ENCODE measurements at places on chromosomes 11 and 22.

- DNase-seq = no peak
Observed at GRCh38 chr11:102306048-102306597, 11.2 kb upstream of the BIRC3 start.

DNA sequence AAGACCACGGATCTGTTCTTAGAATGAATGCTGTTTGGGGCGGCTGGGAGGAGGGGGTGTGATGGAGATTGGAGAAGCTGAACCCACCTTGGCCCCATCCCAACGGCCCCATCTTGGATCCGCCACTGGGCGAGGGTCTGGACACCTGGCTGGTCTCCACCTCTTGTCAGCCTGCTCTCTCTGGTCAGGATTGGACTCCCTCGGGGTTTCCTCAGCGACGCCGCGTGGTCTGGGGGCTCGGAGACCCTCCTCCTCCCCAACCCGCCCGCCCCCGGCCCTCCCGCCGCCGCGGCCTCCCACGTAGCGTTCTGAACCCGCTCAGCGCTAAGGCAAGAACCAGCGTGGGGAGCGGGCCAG lies 4.3 kb upstream of the FLI1 start:
- no peak for DNase-seq

DNA sequence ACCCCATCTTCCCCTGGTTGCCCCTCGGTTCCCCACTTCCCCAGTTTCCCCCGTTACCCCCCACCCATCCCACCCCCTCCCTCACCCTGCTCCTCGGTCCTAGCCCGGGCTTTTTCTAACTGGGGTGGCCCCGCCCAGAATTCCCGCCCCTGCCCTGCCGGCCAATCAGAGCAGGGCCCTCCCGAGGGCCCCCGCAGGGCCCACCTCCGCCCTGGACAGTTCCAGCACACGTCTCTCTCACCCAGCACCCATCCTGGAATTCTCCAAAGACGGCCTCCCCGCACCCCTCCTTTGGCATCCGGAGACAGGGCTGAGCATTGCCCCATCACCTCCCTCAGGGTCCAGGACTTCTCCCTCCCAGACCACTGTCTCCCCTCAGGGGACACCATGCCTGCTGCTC lies at the start of gene H19:
H19 (minus strand) TSS at position 88 of the 400 bp plus-strand sequence.
- DNase-seq = no peak

DNA sequence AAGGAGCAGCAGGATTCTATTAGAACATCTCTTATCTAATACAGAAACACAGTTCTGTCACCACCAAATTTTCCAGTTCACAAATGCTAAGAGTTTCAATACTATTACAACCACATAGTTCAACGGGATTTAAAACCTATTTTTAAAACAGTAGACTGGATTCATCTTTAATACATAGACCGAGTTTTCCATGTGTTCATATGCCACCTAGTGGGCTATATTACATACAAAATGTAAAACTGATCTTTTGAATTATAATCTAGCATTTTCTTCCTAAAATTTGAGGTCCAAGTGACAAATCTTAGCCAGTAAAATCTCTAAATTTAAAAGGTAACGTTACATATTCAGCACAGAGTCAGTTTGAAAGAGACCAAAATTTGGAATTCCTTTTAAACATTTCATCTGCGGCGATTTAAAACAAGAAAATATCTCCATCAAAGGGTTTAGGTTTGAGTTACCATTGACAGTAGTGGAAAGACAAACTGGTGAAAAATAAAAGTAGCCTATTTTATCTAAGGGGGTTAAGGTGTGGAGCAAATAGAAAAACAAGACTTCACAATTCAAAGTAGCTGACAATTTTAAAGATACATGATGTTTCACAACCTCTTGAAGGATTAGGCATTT lies 269.3 kb upstream of the MPPED2 start:
- DNase-seq = no peak

DNA sequence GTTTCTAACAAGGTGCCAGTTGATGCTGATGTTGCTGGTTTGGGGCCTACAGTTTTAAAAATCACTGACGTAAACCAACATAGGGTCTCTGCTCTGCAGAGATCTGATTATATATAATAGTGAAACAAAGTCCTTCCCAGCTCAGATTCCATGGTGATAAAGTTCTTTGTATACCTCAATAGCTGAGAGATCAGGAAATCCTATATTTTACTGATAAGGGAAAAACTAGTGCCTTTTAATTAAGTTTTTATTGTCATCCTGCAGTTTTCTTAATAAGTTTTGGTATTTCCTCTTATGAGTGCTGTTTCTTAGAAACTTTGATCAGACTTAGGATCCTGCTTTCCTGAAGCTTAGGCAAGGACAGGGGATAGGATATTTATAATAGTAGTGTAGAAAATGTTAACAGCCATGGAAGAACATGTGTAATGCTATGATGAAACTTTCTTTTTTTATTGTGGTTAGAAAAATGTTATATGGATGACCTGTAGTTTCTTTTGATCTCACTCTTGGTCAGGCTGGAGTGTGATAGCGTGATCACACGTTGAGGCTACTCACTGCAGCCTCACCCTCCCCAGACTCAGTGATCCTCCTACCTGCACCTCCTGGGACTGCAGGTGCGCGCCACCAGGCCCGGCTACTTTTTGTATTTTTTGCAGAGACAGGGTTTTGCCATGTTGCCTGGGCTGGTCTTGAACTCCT lies 14.1 kb downstream of the CAPRIN1 start:
- DNase-seq = no peak

DNA sequence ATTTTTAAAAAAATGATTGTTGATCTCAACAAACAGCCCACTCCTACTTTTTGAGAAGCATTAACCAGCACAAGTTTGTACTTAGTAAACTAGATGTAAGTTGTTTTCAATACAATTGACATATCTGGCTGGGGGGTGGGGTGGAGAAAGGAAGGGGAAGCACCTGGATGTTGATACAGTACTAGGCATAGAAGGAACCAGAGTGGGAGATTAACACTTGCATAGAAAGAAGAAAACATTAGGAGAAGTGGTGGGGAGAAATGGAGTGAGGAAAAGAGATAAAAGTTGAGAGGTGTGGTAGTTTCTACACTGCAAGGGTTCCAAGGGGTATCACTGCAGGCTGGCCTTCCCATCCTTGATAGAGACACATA lies 10.6 kb upstream of the GAB2 start:
- no peak for DNase-seq

DNA sequence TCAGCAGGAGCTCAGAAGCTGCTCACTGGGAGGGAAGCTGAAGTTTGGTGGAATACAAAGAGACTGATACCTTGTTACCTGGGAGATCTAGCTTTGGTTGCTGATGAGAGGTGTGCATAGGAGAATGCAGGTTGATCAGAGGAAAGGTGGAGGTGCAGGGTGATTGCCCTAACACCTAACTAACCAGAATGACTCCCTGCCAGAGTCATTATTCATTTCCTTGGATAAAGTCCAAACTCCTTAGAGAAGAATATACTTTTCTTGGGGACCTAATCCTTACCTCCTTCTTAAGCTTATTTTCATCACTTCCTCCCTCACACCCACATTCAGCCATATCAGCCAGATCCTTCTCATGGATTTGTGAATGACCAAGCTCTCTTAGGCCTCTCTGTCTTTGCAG lies 814.2 kb upstream of the TENM4 start:
- DNase-seq = no peak

DNA sequence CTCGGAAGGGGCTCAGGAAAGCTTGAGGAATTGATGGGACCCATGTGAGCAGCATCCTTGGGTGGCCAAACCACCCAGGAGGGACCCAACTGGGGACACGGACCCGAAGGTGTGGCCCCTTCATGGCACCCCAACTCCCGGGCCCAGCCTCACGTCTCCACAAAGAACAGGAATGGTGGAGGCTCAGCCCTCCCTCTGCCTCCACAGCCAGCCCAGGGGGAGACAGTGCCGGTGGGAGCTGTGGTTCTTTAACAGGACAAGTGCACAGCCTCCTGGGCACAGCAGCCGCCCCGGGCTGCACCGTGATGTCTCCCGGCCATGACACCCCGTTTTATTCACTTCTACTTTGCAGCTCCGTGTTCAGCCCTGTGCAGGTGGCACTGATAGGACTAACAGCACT lies 587.2 kb downstream of the BRD1 start:
- no peak for DNase-seq

- DNase-seq = no peak
Observed at GRCh38 chr11:9653871-9654270, 10.0 kb upstream of the SWAP70 start.

- DNase-seq = no peak
Observed at GRCh38 chr11:117792241-117792640, 4.8 kb downstream of the DSCAML1 start.

- DNase-seq = no peak
Observed at GRCh38 chr11:106683435-106683834, 334.8 kb downstream of the GUCY1A2 start.

GRCh38 chr11:114258696-114259095 lies 37.5 kb upstream of the NNMT start:
- no peak for DNase-seq

- no peak for DNase-seq
Observed at GRCh38 chr11:96221244-96222070, 121.5 kb downstream of the MAML2 start.

DNA sequence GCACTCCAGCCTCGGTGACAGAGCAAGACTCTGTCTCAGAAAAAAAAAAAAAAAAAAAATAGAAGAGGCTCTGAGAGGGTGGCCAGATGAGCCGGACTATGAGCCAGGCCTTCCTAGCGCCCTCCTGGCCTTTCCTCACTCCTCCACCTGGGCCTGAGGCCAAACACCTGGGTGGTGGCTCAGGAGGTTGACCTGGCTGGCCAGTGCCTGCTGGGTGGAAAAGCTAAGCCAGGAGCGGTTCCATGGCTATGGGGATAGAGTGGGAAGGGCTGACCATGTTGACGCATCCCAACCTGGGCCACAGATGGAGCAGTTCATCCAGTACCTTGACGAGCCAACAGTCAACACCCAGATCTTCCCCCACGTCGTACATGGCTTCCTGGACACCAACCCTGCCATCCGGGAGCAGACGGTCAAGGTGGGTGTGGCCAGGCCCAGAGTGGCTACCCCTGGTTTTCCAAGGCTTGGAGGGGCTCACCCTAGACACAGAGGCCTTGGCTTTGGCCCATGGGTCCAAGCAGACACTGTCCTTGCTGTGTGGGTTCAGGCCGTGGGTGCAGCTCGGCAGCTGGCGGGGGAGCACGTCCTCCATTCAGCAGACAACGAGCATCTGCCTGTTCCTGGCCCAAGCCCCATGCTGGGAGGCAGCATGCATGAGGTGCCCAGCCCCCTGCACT lies 7.6 kb downstream of the SCYL1 start:
- DNase-seq = no peak

GRCh38 chr22:26273011-26273675 lies 103.9 kb downstream of the SEZ6L start:
- DNase-seq = no peak

DNA sequence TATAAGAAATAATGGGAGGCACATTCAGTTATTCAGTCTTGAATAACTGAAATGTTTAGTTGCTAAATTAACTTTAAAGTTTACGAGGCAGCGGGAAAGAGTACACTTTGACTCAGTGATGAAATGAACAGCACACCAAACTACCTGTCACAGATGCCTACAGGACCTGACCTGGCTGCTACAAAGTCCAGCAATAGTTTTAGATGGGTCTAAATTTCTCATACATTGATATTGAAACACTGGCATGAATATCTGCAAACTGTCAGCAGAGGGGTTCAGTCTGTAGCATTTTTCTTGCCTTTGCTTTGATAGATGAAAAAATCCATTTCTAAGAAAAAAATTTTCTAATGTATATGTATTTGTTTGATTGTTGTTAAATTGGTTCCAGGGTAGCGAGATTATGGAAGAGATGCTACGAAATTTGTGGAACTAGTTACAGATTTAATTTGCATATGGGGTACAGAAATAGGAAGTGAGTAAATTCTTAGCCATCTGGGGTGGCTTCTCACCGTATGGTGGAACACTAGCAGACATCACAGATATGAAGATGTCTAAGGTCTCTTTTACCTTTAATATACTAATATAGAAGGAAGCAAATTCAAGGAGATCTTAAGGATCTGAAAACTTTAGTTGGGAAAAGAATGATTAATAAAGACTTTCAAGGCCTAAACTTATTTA lies 20.8 kb upstream of the GAB2 start:
- DNase-seq = no peak

DNA sequence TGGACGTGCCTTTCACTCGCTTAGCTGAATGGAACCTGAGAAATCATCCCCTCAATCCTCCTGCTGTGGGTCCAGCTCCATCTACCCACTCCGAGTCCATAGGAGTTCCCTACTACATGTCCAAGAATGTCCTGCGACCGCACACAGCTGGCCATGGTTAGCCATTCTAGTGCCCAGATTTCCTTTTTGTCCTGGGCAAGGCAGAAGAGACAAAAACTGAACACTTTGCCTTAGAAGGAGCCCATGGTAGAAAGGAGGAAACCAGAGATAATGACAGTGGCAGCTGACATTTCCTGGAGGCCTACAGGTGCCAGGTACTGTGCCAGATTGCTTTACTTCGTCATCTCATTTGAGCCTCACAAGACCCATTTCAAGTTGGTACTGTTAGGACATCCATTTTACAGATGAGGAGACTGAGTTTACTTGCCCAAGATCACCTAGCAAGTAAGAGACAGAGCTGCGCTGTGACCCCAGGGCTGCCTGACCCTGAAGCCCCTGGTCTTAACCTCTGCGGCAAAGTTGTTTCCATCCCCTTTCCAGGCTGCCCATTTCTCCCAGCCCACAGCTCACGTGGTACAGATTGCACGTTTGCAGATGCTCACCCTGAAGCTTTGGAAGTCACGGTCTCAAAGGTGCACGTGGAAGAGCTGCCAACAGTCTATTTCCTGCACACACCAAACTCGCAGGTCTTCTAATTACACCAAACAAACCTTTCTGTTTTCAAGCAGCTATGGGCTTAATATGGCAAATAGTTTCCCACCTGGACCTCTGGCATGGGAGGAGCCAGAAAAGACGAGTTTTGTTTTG lies 112.7 kb downstream of the ZBTB16 start:
- no peak for DNase-seq

DNA sequence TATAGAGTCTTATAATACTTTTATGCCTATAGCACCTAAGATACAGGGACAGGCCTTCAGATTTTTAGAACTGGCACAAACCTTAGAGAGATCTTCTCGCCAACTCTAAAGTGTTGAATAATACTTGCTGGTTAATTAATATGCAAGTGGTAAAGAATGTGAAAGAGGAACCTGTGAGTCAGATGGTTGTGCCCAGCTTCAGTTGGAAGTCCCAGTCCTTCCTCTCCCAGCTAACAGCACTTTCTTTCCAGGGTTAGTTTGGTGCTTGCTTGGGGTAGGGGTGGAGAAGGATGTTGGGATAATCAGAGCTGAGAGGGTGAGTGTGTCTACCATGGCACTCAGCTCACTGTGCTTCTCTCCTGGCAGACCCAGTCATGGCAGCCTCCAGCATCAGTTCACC lies 4.9 kb upstream of the TMEM132A start:
- DNase-seq = no peak

- DNase-seq = no peak
Observed at GRCh38 chr11:19705936-19706335, 6.7 kb upstream of the NAV2 start.

DNA sequence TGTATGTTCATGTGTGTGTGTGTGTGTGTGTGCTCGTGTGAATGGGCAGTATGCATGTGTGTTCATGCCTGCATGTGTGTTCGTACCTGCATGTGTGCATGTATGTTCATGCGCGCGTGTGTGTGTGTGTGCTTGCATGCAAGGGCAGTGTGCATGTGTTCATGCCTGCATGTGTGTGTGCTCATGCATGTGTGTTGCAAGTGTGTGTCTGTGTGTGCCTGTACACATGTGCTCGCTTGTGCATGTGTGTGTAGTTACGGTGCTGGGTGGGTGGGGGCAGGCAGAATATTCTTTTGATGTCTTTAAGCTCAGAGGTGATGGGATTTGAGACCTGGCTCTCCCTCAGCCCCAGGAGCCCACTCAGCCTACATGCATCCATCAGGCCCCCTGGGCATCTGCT lies 822.1 kb downstream of the BRD1 start:
- DNase-seq = no peak

Measured in stimulated activated CD4-positive, alpha-beta T cell treated with anti-CD3 and anti-CD28 coated beads, Interleukin-1b, Interleukin-23, amount 100 ng/mL, for 24 hours (primary cell).